ENCODE measurements at places on chromosomes 5 and 9.

DNA sequence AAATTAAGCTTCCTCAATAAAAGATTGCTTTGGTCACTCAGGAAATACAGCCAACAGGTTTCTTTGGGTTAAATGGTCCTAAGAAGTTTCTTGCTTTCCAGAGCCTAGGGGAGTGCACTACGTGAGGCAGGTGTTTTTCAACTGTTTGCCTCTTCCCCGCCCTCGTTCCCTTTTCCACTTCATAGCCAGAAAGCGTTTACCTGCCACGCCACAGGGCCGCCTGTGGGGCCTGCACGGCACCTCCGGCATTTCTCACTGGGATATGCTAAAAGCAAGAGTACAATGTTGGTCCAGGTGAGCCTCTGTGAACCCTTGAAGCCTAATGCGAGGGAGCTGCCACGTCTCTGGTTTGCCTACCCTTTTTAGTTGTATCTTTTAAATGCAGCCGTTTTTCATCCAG lies 167.6 kb upstream of the OTULINL start:
- DNase-seq = no peak

DNA sequence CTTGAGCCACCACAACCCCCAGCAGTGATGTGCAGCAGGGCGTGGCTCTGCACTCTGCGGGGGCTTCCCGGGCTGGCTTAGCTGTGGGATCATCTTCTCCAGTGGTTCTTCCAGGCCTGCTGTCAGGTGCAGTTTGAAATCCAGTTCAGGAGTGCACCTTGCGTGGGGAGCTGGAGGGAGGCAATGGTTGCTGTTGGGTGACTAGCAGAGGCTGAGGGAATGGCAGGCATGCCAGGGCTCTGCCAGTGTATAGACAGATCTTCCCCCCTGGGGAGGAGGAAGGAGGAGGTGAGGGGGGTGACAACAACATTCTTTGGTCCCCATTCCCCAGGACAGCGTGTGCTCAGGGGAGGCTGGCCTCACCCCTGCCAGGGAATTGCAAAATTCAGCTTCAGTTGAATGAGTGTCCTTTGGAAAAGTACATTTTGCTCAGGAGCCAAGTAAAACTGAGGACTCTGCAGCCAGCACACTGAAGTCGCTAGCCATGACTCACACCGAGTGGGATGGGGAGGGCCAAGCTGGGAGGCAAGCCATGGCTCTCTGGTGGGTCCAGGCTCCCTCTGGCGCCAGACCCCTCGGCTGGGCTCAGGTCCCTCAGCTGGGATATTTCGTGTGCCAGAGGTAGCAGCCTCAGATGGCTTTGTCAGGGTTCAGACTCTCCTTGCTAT lies 35.0 kb downstream of the ERGIC1 start:
- DNase-seq = peak; percentile 71

DNA sequence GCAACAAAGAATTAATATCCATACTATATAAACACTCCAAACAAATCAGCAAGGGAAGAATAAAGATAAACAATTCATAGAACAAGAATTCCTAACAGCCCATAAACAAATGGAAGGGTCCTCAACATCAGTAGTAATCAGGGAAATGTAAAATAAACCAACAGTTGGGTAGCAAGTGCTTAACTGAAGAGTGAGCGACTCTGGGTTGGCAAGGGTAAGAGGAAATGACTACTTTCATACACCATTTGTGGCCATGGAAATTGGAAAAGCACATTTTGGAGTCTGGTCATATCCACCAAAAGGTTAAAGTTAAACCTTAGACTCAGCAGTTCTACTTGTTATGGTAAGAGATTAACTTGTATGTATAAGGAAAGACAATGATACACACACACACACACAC lies 17.4 kb upstream of the RORB start:
- no peak for DNase-seq

DNA sequence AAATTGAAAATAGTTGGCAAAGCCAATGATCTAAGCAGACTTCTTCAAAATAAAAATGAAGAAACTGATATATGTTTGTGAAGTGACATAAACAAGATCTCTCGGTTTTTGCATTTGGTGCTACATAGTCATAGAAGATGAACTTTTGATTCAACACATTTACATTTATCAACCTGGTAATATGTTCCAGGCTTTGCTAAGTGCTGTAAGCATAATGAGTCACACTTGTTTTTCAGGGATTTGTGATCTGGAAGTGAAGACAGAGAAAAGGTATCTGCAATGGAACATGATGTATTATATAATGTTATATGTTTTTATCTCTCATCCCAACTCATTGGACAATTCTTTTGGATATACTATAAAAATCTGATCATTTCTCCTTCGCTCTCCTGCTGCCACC lies 801.4 kb downstream of the BRINP1 start:
- no peak for DNase-seq

DNA sequence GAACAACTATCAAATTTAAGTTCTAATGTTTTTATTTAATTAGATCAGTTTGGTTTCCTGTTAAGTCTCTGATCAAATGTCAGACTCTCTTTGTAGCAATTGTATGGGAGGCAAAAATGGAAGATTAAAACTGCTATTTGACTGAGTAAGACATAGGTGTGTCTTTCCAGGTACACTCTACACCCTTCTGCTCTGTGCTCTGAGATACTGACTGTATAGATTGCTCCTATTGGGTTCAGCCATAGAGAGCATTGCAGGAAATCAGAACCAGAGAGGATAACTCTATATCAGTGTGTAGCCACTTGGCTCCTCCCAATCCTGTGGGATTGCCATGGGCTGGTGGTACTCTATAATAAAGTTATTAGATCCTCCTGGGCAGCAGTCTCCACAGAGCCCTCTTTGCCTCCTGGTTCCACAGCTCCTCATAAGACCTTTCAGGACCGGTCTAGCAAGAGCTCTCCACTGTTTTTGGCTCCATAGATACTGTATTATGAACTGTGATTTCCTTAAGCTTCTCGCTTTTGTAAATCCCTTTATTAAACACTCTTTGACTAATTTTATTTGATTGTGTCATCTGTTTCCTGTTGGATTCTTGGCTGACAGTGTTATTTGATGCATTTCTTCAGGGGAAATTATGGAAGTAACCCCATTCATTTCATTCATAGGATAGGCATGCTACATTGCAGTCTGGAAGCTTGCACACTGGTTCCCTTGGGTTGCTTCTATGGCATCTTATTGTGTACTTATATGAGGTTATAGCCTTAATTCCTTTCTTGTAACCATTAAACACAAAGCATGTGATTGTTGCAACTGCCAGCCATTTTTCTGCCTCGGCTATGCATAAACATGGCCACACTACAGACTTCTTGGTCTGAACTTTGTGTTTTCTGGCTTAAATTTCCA lies 115.6 kb downstream of the VCAN start:
- DNase-seq = no peak

GRCh38 chr9:121288673-121289025 lies 20.7 kb downstream of the GSN start:
- DNase-seq = no peak

GRCh38 chr5:97542469-97542868 lies 359.4 kb upstream of the RIOK2 start:
- no peak for DNase-seq

GRCh38 chr5:96729156-96729555 lies 67.0 kb downstream of the CAST start:
- DNase-seq = no peak
